Pancreas (tissue), 10 donors: ENCODE measurements at places on chromosomes 5 and 9.

GRCh38 chr9:135085830-135086546 lies 1.5 kb upstream of the OLFM1 start:
- peak; percentile 83 for DNase-seq

GRCh38 chr5:151890299-151890698 lies 34.4 kb downstream of the GLRA1 start:
- DNase-seq, result no peak

- no peak for DNase-seq
Measured at GRCh38 chr9:37201581-37201980, 81.2 kb downstream of the ZCCHC7 start.

DNA sequence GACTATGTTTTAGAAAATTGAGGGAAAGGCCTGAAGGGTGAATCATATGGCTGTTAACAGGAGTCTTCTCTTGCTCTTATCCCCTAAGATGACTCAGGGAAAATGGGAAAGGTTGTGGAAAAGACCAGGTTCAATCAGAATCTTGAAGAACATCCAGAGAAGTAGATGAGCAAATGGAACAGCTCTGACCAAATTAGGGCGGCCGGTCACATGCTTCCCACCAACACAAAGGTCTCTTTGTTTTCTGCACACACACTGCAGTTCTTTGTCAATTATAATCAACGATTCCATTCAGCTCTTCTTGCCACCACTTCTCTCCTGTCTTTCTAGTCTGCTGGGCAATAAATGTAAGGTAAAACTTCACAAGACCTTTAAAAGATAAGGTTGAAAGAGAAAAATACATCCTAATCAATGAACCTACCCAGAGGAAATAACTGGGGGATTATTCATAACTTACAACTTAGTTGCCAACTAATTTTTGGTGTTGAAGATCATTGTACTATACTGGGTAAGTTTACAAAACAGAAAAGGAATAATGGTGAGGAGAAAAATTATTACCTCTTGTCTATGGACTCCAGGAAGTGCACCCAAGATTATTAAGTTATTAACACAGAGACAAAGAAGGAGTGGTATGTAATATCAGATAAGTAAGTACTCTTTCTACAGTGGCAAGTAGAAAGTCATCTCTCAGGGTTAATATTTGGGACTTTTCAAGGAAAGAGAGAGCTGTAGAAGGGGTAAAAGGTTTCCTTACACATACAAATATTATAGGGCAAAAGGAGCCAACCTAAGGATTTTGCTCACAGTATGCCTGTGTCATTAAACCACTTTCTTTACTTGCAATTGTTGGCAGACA lies 441.9 kb upstream of the PIK3R1 start:
- no peak for DNase-seq

- peak; percentile 81 for DNase-seq
Measured at GRCh38 chr5:39424736-39425637, at the start of gene DAB2. Gene DAB2 (minus strand): TSS chr5:39424980. CDS start chr5:39394320, 30,660 bp downstream.

DNA sequence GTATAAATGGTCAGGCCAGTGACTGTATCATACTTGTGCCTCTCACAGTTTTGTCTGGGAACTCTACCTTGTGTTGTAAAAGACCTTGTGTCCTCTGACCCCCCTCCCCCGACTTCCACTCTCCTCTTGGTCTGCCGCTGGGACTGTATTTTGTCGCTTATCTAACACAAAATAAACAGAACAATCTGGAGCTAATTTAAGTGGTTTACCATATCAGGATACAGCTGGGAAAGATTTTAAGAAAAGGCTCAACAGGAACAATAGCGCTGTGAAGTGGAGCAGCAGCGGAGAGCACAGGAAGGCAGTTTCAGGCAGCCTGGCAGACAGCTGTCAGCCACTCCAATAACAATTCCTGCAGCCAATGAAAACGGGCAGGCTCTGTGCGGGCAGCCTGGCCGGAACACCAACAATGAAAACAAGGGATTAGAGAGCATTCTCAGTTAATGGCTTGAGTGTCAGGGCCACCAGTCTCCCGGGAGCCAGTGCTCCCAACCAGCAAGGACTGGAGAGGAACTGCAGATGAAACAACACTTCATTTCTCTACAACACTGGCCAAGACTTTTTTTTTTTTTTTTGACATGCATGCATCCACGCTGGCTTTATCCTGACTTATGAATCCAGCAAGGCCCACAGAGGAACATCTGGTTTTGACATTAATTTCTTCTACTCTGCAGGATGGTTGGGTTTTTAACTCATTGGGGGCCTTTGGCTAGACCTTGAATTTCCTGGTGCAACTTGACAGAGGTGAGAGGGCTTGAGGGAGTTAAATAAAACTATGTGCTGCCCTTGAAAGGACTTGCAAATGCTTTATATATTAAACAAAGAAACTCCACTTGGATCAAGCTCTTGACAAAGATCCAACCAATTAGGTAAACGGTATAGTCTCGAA lies 76.7 kb downstream of the ARSB start:
- DNase-seq, result peak; percentile 51

- no peak for DNase-seq
Measured at GRCh38 chr5:112479418-112479817, 60.3 kb upstream of the EPB41L4A start.

GRCh38 chr5:56142614-56143372 lies 90.3 kb downstream of the ANKRD55 start:
- peak; percentile 55 for DNase-seq

- no peak for DNase-seq
Measured at GRCh38 chr5:142179776-142180387, 71.3 kb downstream of the NDFIP1 start.
